Pulmonary artery endothelial cell (primary cell): ENCODE measurements at places on chromosomes 3 and 15. TPM values are rescaled to one million over a fixed set of nuclear protein-coding genes. Genes with fewer than 3 reads are reported as not detected.

MOBP gene
- total RNA-seq, result 0.07 and 0.95 TPM in 2 replicates

DNA sequence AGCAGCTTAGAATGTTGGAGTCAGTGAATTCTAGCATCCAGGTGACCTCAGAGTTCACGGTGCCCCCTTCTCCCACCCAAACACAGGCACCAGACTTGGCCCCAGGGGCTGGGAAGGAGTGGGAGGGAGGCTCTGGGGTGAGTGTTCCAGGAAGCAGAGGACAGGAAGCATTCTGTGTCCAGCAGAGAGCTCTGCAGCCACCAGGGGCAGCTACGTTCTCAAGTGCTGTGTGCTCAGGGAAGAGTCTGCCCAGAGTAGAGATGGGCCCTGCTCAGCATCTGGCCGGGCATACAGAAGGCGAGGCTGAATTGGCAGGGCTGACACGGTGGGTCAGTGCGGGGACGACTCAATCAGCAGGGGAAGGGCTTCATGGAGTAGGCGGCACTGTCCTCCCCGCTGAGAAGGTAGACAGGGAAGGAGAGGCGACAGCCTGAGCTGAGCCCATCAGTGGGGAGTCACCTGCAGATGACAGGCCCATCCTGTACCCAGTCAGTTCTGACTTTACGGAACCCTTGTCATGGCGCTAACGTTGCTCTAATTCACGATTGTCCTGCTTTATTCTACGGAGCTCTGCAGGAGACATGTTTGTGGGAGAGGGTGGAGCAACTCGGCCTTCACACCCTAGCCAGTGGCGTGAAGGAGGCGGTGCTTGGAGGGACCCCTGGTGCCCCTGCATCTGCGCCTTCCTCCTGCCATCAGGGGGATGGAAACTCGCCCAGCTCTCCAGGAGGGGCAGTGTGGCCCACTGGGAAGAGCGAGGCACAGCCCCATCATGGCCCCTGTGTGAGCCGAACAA, 82.2 kb downstream of the C3orf70 start:
- DNase-seq, result no peak

DNA sequence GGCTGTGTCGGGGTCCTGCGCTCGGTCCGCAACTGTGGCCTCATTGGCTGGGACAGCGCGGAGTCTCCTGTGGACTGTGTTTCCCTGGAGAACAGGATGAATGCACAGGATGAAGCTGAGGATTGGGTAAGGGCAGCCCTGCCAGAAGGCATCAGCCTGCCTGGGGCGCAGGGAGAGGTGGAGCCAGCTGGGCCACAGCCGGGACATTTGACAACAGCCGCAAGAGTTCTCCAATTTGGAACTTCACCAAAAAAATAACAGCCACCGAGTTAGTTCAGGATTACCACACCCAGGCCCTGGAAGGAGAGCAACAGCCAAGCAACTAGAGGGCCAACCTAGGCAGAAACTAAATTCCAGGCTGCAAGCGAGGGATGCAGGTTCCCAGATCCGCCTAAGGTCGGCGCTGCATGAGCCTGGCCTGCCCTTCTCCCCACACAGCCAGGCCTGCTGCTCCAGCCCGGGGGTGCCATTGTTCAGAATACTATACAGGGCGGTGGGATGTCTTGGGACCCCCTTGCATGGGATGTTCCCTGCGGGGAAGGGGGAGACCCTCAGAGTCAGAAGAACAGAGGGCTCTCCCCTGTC, 229.3 kb downstream of the OCA2 start:
- DNase-seq, result no peak

CDC25A gene
- total RNA-seq, result 15.8 and 27.2 TPM in 2 replicates

PTX3 gene
- 1,084 and 1,117 TPM in 2 replicates for total RNA-seq
